NCI-H1417 treated with DMSO at 0.1 percent for 48 hours (cell line): ENCODE measurements at places on chromosomes 3 and 15.

DNA sequence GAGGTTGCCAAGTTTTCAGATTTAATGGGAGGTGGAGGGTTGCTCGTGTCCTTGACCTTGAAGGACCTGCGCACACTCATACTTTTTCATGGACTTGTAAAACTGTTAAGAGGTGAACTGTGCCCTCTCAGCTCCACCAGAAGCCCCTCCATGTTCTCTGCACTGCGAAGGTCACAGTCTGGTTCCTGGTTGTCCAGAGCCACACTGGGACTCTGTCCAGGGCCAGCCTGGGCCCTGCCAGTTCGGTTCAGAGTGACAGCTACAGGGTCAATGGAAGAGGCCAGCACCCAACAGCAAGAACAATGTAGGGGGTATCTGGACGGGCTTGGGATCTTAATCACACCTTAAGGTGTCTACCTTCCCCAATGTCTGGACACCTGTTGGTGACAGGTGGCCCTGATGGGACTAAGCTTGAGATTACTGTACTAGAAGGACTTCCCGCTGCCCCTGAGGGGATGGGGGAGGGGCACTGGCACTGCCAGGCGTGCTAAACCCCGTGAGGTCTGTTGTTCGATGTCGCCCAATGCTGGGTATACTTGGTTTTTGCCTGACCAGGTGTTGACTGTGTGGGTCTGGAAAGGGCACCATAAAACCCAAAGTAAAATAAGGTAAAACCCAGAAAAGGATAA lies 34.7 kb downstream of the GRK7 start:
- no peak for DNase-seq

DNA sequence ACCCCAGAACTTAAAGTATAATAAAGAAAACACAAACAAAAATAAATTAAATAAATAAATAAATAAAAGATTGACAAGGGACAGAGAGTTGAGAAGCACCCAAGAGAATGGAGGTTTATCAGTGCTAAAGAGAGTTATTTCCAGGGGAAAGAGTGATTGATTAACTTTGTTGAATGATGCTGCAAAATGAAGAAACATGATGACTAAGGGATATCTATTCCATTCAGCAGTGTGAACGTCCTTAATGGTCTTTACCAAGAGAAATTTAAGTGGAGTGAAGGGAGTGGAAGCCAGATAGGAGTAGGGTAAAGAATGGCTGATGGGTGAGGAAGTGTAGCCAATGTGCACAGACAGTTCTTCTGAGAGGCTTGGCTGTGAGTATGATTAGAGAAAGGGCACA lies 11.1 kb downstream of the REC114 start:
- no peak for DNase-seq

GRCh38 chr3:198113206-198114053 lies 153.4 kb downstream of the LMLN start:
- DNase-seq: no peak

GRCh38 chr3:105656651-105657504 lies 211.9 kb downstream of the CBLB start:
- DNase-seq: no peak

DNA sequence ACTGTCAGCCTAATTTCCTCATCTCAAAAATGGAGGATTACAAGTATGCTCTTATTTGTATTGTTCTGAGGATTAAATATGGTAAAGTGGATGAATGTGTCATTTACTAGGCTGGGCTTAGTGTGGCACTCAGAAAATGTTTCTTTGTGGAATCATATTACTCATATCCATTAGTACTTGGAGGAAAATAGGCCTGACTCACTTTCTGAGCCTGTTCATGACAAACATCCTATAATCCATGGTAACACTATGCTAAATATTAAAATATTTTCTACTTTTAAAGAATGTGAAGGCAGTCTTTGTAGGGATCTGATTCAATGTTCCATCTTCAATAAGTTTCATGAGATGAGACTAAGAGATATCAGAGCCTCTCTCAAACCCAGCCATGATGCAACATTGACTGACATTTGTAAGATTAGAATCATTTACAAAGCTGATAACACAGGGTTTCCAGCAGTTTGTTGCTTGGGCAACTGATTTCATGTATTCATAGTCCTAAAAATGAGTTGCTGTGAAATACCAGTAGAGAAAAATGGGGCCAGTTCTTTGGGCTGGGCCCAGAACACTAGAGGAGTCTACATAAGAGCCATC lies 1048.5 kb downstream of the NTRK3 start:
- no peak for DNase-seq

DNA sequence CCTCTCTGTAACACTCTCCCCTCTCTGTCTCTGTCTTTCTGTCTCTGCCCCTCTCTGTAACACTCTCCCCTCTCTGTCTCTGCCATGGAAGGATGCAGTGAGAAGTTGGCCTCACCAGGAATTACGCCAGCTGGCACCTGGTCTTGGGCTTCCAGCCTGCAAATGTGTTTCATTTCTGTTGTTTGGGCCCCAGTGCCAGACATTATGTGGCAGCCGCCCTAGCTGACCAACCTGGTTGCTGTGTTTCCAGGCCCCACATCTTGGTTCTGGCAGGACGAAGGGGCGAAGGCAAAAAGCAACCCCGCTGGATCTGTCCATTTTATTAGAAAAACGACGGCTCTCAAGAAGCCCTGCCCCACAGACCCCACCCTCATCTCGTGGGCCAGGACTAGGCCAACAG lies 5.2 kb upstream of the ZXDC start:
- no peak for DNase-seq

- no peak for DNase-seq
Observed at GRCh38 chr3:20130106-20130505, 55.9 kb downstream of the SGO1 start.

GRCh38 chr3:71194785-71195184 lies 388.7 kb downstream of the FOXP1 start:
- DNase-seq: no peak

DNA sequence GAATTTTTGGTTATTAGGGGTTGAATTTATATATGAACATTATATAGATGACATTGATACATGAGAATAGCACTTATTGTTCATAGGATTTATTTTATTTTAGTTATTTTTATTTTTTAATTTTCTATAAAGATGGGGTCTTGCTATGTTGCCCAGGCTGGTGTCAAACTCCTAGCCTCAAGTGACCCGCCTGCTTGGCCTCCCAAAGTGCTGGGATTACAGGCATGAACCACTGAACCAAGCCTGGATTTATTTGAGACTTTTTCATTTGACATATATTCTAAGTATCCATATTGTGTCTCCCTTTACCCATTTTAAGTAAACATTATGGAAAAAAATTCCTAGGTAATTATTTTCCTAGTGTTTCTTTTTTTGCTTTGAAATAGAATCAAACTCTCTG lies 12.5 kb downstream of the PAQR9 start:
- no peak for DNase-seq

DNA sequence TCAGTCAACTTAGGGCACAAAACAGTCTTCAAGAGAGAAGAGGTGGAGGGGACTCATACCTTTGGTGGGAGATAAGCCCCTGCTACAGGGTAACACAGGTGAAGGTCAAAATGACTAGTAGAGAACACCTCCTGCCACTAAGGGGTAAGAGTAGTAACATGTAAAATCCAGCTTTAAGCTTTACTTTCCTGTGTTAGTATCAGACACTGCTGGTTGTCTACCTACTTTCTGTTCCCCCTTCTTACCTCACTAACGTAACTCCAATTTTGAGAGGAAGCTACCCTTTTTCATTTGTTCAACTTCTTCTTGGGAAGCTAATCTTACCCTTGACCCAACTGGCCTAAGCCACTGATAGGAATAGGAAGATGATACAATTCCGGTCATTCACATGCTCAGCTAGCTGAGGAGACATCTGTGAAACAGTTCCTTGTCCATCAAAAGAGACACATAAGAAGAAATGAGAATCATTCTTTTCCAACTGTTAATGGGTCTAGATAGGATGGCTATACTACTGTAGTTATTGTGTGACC lies 826.8 kb upstream of the CFAP20DC start:
- DNase-seq: no peak

DNA sequence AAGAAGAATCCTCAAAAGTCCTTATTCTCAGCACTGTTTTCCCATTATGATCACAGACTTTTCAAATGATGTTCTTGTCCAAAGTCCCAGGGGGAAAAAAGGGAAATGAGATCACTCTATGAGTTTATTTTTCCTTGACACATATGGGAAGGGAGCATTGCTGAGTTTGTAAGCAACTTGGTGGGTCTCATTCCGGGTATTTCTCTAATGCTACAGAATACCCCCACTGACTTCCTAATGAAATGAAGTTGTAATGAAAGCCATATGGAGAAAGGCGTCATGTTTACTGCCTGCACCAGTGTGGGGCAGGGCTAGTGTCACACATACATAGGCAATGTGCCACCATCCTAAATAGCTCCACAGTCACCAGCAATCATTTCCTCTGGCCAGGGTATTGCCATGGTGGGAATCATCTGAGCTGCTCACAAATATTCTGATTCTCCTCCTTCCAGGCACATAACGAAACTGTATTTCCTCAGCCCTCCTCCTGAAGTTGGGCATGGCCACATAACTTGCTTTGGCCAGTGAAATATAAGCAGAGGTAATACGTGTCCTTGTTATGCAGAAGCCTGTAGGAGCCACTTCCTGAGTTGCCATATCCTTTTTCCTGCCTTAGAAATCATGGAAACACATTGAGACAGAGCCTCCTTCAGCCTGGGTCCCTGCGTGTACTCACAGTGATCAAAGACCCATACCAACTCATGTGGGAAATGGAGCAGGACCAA lies 41.0 kb upstream of the C15orf61 start:
- no peak for DNase-seq

DNA sequence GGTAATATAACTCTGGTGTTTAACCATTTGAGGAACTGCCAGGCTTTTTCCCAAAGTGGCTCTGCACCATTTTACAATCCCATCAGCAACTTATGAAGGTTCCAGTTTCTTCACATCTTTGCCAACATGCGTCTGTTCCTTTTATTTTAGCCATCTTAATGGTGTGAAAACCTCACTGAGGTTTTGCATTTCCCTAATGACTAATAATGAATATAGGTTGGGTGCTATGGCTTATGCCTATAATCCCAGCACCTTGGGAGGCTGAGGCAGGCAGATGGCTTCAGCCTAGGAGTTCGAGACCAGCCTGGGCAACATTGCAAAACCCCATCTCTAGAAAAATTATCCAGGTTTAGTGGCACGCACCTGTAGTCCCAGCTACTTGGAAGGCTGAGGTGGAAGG lies 210.6 kb downstream of the TCF12 start:
- no peak for DNase-seq

- no peak for DNase-seq
Observed at GRCh38 chr3:138349926-138350665, 1.7 kb downstream of the MRAS start.

GRCh38 chr15:81411969-81412633 lies 38.1 kb upstream of the TMC3 start:
- DNase-seq: no peak

- DNase-seq: no peak
Observed at GRCh38 chr3:110576960-110577359, 494.7 kb upstream of the NECTIN3 start.

DNA sequence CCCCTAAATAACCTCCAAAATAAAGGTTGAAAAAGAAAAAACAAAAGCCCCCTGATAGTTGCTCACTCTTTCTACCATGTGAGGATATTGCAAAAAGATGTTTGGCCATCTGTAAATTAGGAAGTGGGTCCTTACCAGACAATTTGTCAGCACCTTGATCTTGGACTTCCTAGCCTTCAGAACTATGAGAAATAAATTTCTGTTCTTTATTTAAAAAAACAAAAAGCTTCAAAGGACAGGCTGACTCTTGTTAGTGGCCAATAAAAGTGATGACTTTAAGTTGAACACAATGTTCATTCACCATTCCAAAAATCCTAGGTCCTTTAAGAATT lies 103.5 kb downstream of the CBLB start:
- DNase-seq: no peak

DNA sequence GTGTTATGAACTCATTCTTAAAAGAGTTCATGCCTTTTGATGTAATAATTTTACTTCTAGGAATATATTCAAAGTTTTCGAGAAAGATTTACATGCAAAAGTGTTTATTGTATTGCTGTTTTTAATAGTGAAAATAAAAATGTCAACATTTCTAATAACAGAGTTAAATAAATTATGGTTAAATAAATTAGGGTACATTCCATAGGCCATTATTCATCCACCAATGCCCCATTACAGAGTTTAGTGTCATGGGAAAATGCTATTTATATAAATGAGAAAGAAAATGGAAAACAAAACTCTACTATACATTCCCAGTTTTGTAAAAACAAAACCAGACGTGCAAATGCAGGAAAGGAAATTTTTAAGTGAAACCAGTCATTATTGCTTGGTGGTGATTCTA lies 538.1 kb upstream of the TBL1XR1 start:
- DNase-seq: no peak
